ENCODE measurements at places on chromosomes 13 and 19.
A peak's percentile ranks its signal among the peaks of the same experiment; 100 is the strongest.

- DNase-seq: no peak
Observed at GRCh38 chr13:34250151-34250670, 432.3 kb downstream of the RFC3 start.

GRCh38 chr13:97858161-97858560 lies 95.3 kb upstream of the IPO5 start:
- no peak for DNase-seq

DNA sequence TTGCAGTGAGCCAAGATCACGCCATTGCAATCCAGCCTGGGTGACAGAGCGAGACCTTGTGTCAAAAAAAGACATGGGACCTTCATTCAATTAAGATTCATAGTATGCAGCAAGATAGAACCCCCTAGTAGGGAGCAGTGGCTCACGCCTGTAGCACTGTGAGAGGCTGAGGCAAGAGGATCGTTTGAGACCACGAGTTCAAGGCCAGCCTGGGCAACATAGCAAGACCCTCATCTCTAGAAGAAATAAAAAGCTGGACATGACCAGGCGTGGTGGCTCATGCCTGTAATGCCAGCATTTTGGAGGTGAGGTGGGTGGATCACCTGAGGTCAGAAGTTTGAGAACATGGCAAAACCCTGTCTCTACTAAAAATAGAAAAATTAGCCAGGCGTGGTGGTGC lies 7.1 kb upstream of the LGALS7 start:
- DNase-seq: no peak

- no peak for DNase-seq
Observed at GRCh38 chr13:99855526-99856420, 115.8 kb downstream of the ZIC5 start.

DNA sequence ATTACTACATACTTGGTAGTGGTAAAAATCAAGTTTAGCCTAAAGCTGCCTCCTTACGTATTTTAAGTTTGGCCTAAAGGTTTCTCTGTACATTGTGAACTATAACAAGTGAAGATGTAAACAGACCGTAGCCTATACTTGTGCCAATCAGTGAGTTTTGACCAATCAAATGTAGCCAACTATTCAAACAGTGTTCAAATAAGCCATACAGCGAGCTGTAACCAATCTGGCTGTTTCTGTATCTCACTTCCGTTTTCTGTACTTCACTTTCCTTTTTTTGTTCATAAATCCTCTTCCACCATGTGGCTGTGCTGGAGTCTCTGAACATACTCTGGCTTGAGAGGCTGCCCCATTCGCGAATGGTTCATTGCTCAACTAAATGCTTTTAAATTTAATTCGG lies 2504.6 kb downstream of the PCDH9 start:
- DNase-seq: no peak

- peak; percentile 84 for DNase-seq
Observed at GRCh38 chr19:44689290-44690130, 9.4 kb upstream of the CEACAM16 start.
